Breast epithelium (tissue), 4 donors: ENCODE measurements at places on chromosomes 11 and 22. TPM values are rescaled to one million over a fixed set of nuclear protein-coding genes. Genes with fewer than 3 reads are reported as not detected.

Gene SERPIND1
- total RNA-seq = 0.29 TPM

GRCh38 chr22:21939461-21939913 is 13.2 kb downstream of the PPM1F start:
- no peaks in the 10 kb centered on the region for H3K27me3 ChIP-seq
- DNase-seq = no peak

Gene HSPB2
- 2.1 TPM for total RNA-seq

Gene NAALAD2
- total RNA-seq = 0.98 TPM

Gene SYT7
- 1.9 TPM for total RNA-seq

- no peak overlapping the region for H3K27ac ChIP-seq
- H3K27me3 ChIP-seq = no peaks in the 10 kb centered on the region
- H3K4me1 ChIP-seq = no peaks in the 10 kb centered on the region
- DNase-seq = no peak
- no peak overlapping the region for H3K4me3 ChIP-seq
Observed at GRCh38 chr11:17792161-17792560, 57.6 kb downstream of the KCNC1 start.

DNA sequence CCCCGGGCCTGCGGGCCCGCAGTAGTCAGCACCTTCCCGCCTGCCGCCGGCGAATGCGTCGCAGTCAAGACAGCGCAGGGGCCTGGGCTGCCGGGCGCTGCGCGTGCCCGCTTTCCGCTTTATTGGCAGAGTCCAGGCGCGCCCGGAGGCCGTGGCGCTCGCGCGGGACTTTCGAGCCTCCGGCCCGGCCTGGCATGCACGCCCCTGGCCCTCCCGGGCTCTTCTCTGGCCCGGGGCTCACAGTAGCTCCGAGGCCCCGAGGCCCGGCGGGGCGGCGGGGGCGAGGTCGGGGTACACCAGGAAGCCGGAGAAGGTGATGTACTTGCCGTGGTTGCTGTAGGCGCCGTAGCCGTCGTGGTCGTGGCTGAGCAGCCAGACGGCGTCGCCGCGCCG is 3.1 kb downstream of the FAM180B start:
- peak overlapping the region; percentile 58 for H3K4me3 ChIP-seq
- DNase-seq = no peak
- H3K27me3 ChIP-seq = peaks cover 20% of the 10 kb centered on the region
- H3K4me1 ChIP-seq = peaks cover 6% of the 10 kb centered on the region
- no peaks in the 10 kb centered on the region for H3K36me3 ChIP-seq

DNA sequence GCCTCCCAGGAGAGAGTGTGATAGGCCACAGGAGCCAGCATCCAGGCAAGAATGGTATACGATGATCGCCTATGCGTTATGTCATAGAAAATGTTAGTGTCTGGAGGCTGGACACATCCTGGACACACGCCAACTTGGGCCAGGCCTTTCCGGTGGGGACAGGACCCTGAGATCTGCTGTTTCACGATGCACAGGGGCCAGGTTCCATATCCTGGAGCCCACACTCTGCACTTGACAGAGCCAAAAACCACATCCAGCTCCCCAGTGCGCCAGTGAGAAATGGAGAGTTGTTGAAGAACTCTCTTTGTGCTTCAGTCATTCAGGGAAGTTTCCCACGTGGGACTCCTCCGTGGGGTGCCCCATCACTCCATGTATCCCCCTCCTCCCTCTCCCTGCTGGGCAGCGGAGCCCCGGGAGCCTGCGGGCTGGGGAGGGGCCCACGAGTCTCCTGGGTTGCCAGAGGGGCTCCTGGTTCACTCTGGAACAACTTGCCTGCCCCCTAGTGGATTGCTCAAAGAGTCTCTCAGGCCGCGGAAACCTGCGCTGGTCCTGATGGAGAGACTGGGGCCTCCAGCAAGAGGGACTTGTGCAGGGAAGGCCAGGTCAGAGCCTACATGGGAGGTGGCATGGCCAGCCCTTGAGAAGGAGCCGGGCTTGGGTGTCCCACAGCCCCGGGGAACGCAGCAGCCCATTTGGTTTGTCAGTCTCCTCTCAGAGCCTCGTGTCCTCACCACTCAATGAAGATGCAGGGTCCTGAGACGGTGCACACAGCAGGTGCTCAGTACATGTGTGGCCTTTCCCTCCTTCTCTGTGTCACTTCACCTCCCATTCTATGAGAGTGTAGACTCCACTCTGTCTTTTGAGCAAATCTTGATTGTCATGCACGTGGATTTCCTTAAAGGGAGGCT is 10.2 kb upstream of the LRRC32 start:
- H3K36me3 ChIP-seq = no peaks in the 10 kb centered on the region
- H3K27me3 ChIP-seq = no peaks in the 10 kb centered on the region

- DNase-seq = no peak
- H3K4me3 ChIP-seq = peak overlapping the region; percentile 12
- no peaks in the 10 kb centered on the region for H3K27me3 ChIP-seq
- H3K4me1 ChIP-seq = no peaks in the 10 kb centered on the region
Observed at GRCh38 chr22:36862251-36863242, 1.7 kb downstream of the NCF4 start.

Gene ENTHD1
- total RNA-seq = not detected
